ENCODE measurements at places on chromosomes 4 and X.

- DNase-seq = no peak
Measured at GRCh38 chr4:7398104-7398423, 36.7 kb downstream of the PSAPL1 start.

GRCh38 chr4:26179316-26179760 lies 141.5 kb upstream of the RBPJ start:
- no peak for DNase-seq

DNA sequence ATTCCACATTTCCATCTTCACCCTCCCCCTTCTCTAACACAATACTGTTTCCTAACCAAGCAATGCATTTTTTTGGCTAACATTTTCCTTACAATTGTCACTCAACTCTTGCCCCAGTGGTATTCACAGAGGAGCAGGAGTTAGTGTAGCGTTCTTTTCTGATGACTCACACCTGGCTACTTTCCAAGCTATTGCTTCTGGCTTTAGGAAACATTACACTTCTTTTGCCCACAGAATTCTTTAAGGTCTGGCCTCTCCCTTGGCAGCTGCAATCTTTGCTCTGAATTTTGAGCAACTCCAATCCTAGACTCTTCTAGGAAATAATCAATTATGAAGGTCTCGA lies 27.5 kb upstream of the PDGFC start:
- no peak for DNase-seq

DNA sequence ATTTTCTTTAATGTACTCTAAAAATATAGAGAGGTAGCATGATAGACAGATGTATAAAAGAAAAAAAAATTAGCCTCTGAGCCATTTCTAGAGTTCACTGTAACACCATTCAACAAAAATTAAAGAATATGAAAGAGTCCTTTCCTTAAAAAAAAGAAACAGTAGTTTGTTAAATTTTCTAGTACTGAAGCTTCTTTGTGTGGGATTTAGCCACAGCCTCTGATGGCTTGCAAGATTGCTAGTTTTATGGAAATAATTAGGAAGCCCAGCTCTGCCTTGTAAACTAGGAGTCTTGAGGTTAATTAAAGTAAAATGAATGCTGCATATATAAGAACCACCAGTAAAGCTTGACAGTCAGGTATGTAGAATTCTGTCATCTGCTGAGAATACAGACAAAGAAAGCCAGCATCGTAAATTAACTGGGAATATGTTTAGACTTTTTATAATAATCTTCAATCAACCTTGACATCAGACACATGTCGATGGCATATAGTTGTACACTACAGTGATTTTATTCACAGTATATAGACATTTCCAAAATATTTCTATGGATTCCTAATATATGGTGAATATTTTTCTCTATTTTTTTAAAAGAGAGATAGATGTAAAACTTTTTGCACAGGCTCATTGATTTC lies 44.8 kb upstream of the NEIL3 start:
- no peak for DNase-seq

GRCh38 chr4:40270609-40271008 lies 64.5 kb upstream of the CHRNA9 start:
- DNase-seq = no peak

DNA sequence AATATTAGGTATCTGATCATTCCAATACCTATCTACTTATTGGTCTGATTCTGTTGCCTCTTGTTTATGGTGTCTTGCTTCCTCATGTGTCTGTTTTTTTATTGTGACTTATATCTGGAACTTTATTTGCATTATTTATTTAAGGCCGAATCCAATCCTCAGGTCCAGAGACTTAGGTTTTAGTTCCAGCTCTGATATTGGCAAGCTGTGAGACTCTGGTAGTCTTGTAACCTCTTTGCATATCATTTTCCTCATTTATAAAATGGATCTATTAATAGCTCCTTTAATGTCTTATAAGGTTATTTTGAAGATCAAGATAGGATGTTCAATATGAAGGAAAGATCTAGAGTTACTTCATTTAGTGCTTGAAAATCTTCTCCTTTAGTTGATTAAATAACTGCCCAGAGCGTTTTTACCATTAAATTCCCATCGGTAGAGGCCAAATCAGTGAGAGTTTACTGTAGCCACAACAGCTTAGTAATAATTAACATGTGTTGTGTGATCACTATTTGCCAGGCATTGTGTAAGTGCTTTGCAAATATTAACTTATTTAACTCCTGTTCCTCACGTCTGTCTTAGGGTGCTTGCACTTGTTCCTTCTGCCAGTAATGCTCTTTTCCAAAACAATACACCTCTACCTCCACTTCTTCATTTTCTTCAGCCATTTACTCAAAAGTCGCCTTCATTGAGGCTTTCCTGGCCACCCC lies 82.2 kb downstream of the CC2D2A start:
- DNase-seq = no peak

DNA sequence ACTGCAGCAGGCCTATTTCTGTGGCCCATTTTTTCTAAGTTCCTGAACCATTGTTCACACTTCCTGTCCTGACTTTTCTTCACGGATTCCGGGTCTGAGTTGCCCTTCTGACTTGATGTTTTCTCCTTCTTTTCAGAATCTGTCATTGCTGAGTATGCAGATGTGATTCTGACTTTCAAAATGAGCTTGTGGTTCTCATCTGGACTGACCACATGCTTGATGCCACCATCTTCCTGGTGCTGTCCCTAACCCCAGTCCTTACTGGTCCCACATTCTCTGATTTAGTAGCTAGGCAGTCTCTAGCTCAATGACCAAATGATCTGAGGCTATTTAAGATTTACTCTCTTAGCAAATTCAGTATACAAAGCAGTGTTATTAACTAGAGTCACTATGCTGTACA lies 822.3 kb upstream of the TENM3 start:
- no peak for DNase-seq

DNA sequence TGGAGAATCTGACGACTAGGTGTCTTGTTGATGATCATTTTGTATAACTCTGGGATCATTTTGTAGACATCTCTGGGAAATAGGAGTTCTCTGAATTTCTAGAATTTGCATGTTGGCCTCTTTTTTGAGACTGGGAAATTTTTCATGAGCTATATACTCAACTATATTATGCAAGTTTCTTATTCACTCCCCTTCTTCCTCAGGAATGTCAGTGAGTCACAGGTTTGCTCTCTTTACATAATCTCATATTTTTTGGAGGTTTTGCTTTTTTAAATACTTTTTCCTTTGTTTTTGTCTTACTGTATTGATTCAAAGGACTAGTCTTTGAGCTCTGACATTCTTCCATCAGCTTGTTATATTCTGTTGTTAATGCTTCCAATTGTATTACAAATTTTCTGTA lies 1324.2 kb downstream of the TECRL start:
- no peak for DNase-seq

- no peak for DNase-seq
Measured at GRCh38 chr4:109051054-109051453, 251.4 kb downstream of the COL25A1 start.

GRCh38 chr4:128722911-128723310 lies 86.6 kb upstream of the JADE1 start:
- no peak for DNase-seq

- no peak for DNase-seq
Measured at GRCh38 chr4:80431203-80431965, 95.9 kb downstream of the CFAP299 start.

DNA sequence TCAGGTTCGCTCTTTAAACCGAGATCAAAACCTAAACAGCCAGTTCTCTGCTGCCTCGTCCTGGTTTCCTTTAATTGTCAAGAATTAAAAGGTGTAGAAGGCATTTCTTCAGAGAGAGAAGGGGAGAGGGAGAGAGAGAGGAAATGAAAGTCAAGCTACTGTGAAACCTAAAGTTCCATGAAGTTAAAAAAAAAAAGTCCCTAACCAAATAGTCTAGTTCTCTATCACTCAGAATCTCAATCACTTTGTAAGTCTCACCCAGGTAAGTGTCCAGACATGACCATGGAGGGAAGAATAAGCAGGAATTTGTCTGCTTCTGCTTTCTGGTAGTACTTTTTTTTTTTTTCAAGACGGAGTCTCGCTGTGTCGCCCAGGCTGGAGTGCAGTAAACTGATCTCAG lies 18.8 kb upstream of the SMIM14 start:
- DNase-seq = no peak

DNA sequence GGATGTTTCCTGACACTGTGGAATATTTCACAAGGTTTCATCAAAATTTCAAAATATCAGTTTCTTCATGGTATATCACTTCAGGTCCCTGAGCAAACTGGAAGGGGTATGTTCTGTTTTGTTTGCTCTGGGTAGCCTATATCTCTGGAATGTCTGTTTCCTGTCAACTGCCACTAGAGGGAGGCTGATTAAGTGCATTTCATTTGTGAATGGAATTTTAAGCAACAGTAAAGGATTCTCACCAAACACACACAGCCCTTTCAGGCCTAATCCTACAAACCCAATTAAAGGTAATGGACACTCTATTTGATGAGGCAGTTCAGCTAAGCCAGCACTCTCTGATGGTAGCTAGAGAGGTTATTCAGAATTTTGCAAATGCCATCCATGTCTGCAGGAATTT lies 307.1 kb downstream of the TEX13A start:
- no peak for DNase-seq

DNA sequence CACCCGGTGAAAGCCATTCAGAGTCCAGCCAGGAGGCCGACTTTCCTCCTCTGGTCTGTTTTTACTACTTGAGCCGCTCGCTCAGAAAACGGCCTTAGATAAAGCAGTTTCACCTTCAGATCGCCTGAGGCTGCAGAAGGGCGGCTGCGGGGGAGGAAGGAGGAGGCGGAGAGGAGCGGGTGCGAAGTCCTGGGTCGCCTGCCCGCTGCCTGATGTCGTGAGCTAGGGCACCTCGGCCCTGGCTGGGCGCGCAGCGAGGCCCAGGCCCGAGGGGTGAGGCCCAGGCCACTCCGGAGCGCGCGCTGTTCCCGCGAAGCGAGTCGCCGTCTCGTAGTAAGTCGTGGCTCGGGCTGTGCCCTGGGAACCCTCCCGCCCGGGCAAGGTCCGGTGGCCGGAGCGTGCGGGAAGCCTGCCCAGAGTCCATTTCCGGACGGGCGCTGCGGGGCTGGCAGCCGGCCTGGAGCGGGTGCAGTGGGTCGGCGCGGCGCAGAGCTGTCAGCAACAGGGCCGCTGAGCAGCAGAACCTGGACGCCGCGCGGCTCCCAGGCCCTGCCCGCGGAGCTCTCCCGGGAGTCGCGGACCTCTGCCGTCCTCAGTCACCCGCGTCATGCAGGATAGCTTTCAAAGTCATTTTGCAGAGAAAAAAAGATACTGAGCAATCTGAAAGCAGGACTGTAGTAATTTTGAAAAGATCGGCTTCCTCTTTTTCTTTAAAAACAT lies 18.6 kb downstream of the TRIM2 start:
- peak; percentile 60 for DNase-seq

DNA sequence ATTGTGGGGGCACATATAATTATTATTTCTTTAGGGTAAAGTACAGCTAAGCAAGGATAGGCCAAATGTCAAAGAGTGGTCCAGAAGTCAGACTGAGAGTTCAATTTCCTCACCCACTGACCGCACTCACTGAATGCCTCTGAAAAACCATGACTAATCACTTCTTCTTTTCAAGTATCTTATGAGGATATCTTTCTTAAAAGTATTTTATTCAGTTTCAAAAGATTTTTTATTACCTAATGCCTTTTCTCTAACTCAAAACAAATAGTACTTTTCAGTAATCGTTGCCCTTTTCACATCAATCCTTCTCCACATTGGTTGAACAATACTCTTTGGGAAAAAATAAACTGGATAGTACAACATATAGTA lies 61.7 kb upstream of the CAMK2D start:
- DNase-seq = no peak

- DNase-seq = no peak
Measured at GRCh38 chr4:1826531-1827350, 29.2 kb downstream of the LETM1 start.

- no peak for DNase-seq
Measured at GRCh38 chr4:106238820-106239420, 77.1 kb downstream of the TBCK start.

GRCh38 chr4:3041192-3042142 lies 32.9 kb downstream of the HTT-AS start:
- DNase-seq = peak; percentile 68

DNA sequence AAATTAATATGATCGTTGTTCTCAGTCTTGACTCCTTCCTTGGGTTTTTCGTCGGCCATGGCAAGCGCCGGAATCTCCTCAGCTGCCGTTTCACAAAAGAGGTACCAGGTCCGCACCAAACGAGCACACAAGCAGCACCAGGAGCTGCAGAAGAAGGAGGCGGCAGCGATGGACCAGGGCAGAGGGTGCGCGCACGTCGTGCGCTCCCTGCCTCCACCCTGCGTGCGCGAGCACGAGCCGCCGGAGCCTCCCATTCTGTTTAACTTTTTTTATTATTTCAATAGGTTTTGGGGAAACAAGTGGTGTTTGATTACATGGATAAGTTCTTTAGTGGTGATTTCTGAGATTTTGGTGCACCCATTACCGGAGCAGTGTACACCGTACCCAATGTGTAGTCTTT lies 158.2 kb downstream of the PLS3 start:
- DNase-seq = no peak

DNA sequence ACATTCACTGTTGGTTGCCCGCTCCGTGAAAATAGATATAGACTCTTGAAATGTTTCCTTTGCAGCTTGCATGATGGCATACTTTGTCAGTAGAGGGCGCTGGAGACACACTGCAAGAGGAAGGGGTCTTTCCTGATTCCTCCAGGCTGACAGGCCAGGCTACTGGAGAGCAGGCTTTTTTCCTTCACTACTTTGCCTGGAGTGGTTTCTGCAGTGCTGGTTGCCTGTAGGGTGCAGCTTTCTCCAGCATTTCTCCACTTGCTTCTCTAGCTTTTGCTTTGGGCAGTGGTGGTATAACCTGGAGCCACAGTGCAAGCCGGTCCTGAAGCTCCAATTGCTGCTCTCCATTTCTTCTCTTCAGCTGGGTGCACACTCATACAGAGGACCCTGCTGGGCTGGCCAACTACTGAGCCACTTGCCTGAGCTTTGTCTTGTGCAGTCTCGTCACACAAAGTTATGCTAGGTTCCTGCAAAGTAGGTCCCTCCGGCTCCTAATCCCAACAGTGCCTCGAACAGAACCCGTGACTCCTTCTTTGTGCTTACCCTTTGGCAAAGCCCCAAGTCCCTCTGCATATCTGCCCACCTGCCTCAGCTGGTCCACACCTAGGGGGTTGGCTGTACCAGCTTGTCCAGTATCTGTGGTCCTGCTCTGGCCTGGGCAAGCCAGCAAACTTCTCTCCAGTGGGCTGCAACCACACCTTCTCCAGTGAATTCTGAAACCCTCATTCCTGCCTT lies 46.3 kb downstream of the RASSF6 start:
- DNase-seq = peak; percentile 53

DNA sequence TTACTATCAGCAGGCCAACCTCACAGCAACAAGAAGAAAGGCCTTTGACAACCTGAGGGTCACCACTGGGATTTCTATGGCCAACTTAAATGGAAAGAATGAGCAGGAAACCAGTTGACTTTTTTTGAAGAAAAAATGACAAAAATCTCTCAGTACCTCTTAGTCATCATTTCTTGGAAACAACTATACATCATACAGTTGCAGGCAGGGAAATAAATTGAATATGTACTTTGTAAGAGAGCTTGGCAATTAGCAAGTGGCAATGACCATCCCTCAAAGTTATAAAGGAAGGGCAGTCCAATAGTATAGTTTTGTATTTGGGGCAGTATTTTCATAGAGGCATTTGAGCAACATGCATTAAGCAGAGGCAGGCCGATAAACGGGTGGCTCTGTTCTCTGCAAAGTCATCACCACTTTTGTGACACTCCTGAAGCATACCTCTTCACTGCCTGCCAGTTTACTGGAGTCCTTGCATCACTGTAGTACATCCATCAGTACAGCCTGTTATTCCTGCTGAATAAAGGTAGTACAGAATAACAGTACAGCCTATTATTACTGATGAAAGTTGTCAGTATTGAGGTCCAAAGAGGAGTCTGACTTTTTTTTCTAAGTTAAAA lies 83.3 kb upstream of the AMELX start:
- no peak for DNase-seq

- no peak for DNase-seq
Measured at GRCh38 chrX:152949114-152949513, 44.8 kb downstream of the PNMA5 start.
